Uterus (tissue), 4 donors: ENCODE measurements at places on chromosomes 3 and 15.
A peak's percentile ranks its signal among the peaks of the same experiment; 100 is the strongest.

DNA sequence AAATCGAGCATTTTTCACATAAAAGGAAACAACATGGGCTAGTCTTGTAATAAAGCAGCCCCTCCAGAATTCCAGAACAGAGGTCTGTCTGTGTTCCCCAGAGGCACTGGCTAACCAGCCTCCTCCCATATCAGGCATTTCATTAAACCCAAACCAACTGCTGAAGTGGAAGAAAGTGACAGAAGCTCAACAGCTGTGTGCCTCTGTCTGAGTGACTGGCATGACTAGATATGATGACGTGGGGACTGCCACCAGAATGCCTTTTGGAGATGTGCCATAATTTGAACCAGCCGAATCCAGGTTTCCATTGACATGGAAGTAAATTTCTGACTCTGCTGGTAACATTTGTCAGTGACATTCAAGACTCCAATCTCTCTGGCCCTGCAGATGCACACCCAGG is 8.7 kb downstream of the LIMD1 start:
- no peak for DNase-seq

- DNase-seq = no peak
Measured at GRCh38 chr3:190562866-190563510, 49.1 kb downstream of the IL1RAP start.

- no peak for DNase-seq
Measured at GRCh38 chr15:80052597-80053304, 6.7 kb upstream of the ZFAND6 start.

DNA sequence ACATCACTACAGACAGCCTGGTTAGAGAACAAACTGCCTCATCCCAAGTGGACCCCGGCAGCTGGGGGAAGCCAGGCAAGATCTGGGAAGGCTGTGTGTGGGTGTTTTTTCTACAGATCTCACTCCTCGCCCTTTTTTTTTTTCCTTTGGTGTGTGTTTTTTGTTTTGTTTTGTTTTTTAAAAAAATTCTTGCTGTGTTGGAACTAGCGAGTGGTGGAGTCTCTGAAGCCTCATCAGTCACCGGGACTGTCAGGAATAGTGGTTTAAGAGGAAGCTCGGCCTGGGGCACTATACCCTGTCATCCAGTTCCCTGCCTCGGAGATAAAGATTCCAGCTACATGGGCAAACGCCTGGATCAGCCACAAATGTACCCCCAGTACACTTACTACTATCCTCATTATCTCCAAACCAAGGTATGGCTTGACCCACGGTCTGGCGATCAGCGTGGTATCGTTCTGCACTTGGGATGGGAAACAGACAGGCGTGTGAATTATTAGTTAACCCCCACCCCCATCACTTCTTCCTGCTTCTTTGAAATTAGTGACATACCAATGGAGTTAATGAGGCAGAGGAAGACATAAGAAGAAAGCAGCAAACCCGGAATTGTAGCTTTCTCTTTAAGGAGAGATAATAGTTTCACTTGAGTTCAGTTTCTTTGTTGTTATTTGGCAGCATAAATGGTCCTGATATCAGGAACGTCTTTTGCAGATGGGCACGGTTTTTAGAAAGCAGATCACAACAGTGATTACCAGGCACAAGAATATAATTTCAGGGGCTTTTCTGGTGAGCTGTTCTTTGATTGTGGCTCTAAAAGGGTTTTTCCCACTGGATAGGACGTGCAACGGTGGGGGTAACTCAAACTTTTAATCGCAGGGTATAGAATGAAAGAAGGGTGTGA is 722 bp downstream of the RBMS3 start:
- DNase-seq = peak; percentile 32

- peak; percentile 78 for DNase-seq
Measured at GRCh38 chr3:128170866-128171516, 17.7 kb downstream of the EEFSEC start.

DNA sequence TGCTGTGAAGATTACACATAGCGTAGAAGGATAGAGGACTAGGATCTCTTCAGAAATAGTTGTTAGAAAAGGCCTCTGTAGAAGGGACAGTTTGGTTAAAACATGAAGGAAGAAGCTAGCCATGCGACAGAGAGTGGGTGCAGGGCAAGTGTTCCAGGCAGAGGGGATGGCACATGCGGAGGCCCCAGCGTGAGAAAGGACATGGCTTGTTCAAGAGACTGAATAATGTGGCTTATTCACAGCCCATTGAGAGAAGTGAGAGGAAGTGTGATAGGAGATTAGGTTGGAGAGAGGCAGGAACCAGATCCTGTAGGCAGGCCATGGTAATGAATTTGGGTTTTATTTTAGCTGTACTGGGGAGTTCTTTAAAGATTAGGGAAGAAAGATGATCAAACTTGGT is 56.4 kb downstream of the NEO1 start:
- DNase-seq = no peak

DNA sequence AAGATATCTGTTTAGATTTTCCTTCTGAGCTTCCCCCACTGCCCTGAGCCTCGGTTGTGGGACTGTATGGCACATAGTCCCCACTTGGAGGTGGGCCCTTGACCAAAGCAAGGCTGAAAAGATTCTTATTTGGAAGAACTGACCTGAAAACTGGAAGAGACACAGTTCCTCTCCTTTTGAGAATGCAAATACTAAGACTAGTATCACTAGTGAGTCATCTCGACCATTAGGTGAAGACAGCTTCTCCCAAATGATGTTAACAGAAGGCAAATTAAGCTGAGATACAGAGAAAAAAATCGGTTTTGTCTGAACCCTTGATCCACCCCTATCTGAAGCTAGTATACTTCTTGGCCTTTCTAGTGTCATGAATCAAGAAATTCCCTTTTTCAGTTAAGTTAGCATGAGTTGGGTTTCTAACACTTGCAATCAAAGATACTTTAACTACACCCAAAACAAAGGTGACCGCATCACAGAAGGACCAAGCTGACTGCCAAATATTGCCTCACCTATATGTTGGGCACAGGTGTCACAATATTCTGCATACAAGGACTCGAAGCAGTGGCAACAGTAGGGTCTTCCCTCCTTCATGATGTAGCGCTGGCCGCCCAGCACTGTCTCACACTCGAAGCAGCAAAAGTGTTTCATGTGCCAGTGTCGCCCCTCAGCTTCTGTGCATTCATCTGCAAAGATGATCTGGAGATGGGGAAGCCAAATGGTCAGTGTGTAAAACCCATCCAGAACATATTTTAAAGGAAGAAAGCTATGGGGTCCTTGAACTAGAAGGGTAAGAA is 72.4 kb downstream of the PRICKLE2 start:
- DNase-seq = no peak
